Stimulated activated CD8-positive, alpha-beta memory T cell treated with anti-CD3 and anti-CD28 coated beads, Interleukin-4, amount 100 ng/mL, for 4 hours (primary cell): ENCODE measurements at places on chromosomes 3 and 15.

DNA sequence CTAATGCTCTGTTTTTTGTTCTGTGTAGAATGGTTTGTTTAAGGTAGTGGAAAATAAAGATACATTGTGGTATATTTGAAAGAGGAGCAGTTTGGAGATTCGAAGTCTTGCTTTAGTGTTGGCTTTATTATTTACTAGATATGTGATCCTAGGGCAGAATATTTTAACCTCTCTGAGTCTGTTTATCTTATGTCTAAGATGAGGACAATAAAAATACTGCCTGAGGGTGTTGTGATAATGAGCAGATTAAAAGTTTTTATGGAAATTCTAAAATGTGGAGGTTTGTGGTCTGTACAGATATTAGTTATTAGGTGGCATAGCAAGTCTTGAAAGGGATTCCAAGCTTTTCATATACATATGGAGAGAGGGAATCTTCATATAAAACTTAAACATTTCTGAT is 15.0 kb downstream of the TCF12 start:
- DNase-seq: no peak

DNA sequence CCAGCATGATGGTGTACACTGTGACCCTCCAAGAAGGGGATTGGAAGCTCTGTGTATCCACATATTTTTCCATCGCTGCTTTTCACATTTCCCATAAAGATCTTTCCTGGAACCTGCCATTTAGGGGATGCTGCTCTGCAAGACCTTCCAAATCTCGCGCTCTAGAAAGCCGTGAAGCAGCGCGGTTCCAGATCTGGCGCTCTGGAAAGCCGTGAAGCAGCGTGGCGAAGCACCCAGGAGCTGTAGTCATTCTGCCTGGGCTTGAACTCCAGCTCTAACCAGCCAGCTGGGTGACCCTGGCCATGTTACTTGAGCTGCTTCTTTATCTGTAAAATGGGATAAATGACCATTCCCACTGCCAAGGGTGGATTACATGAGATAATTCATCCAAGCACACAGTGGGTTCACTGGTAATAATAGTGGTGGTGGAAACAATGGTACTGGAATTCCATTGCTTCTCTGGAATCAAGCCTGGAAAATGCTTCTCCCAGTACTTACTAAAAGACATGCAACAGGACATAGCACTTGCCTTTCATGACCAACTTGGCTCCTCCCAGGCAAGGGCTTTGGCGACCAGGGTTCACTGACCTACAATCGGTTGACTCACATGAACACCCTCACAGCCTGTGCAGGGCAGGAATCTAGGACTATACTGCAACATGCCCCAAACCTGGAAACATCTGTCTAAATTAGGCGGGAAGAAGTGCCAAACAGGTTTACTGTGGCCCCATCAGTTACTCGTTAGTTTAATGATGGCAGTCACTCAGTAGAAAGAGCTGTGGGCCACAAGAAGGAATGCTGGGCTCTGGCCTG is 70.7 kb downstream of the XXYLT1 start:
- DNase-seq: no peak

GRCh38 chr15:65512807-65513416 is 4.6 kb downstream of the DPP8 start:
- no peak for DNase-seq

- no peak for DNase-seq
These were observed 41.9 kb upstream of the MAP4 start for GRCh38 chr3:48058091-48058490.

DNA sequence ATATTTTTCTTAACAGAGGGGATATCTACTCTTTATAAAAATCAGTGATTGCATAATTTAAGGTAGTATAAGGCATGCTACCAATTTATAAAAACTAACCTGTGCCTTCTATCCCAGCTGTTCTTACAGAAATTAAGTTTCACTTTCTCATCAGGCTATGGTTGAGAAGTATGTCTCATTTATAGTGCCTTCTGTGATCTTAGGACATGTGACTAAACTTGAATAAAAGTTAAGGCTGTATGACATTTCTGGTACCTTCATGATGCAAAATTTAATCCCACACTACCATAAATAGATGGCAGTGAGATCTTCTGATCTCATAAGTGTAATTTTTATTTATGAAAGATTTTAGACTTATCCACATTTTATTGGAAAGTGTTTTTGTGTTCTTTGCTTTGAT is 12.6 kb downstream of the TIPARP start:
- DNase-seq: no peak

- no peak for DNase-seq
These were observed 39.3 kb downstream of the NMNAT3 start for GRCh38 chr3:139638518-139638917.

DNA sequence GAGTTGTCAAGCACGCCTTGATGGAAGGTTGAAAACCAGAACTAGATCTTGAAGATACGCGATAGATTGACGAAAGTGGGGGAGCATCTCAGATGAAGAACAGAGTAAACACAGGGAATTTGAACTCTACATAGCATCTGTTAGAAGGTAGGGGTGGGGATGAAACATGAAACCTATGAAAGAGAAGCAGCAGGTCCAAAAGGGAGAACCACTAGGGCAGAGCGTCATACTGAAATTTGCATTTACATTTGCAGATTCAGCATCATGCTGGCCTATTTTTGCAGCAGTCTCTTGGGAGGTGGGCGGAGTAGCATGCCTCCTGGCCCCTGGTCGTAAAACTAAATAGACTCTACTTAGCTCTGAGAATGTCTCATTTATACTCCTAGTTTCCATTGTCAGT is 46.1 kb upstream of the RASGRP1 start:
- DNase-seq: no peak

GRCh38 chr3:55893045-55893664 is 406.0 kb upstream of the WNT5A start:
- DNase-seq: no peak

- DNase-seq: no peak
These were observed 24.5 kb downstream of the NANOGP8 start for GRCh38 chr15:35060591-35060990.

- no peak for DNase-seq
These were observed 146.6 kb downstream of the DUT start for GRCh38 chr15:48477795-48478360.

- DNase-seq: no peak
These were observed 445.3 kb upstream of the ROBO1 start for GRCh38 chr3:80213086-80213485.

DNA sequence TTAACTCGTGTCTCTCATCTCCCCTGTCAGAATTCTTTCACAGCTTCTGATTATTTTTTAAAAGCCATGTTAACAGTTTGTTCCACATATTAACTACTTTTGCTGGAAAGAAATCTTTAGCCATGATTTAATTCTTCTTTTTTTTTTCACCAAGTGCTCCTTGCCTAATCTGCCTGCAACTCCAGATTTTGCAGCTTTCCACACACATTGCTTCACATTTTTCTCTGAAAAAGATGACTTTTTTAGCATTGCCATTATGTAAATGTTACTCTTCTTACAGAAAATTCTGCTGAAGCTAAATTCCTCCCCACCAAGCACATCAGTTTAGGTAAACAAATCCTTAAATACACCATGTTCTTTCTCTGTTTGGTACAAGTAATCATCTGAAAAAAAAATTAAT is 23.4 kb upstream of the PPARG start:
- DNase-seq: no peak

DNA sequence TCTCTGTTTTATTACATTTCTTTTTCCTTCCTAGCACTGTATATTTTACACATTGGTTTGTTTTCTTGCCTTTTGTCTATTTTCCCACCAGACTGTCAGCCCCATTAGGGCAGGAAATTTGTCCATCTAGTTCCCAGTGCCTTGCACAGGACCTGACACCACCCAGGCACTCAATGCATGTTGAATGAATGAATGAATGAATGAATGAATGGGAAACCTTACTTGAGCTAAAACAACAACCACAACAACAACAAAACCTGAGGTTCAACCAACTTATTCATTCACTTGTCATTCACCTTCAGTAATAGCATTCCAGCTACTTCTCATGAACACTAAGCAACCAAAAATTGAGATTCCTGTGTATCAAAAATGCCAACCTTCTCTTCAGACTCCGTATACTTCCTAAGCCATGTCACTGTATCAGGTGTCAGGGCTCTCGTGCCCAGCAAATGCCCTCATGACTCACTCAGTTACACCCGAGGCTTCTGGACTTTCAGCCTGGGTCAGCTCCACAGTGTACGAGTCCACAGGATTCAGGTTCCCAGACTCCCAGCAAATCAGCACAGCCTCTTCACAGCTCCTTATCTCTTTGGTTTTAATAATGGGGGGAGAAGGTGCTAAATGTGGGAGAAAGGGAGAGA is 37.3 kb downstream of the FSD2 start:
- DNase-seq: no peak

DNA sequence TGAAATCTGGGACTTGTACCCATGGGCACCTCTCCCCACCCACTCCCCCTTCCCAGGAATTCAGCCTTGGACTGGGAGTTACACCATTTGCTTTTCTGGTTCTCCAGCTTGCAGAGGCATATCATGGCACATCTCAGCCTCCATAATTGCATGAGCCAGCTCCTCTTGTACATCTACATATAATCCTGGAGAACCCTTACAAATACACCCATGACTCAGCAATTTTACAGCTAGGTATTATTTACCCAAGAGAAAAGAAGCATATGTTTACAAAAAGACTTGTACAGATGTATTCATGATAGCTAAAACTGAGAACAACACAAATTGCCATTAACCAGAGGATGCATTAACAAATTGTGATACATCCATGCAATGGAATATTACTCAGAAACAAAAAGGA is 58.4 kb downstream of the RPLP1 start:
- DNase-seq: no peak

- DNase-seq: no peak
These were observed 51.5 kb upstream of the CCNB2 start for GRCh38 chr15:59053482-59053881.

- DNase-seq: no peak
These were observed 166.9 kb downstream of the MEIS2 start for GRCh38 chr15:36933255-36933990.

DNA sequence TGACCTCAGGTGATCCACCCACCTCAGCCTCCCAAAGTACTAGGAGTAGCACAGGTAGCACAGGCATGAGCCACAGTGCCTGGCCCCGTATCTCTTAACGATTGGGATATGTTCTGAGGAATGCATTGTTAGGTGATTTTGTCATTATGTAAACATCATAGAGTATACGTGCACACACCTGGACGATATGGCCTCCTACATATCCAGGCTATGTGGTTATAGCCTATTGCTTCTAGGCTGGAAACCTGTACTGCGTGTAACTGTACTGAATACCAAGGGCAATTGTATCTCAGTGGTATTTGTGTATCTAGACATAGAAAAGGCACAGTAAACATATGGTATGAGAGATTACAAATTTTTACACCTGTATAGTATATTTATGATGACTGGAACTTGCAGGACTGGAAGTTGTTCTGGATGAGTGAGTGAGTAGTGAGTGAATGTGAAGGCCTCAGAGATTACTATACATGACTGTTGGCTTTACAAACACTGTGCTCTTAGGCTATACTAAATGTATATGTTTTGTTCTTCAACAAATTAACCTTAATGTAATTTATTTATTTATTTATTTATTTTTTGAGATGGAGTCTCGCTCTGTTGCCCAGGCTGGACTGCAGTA is 120.7 kb downstream of the MBNL1 start:
- DNase-seq: no peak

DNA sequence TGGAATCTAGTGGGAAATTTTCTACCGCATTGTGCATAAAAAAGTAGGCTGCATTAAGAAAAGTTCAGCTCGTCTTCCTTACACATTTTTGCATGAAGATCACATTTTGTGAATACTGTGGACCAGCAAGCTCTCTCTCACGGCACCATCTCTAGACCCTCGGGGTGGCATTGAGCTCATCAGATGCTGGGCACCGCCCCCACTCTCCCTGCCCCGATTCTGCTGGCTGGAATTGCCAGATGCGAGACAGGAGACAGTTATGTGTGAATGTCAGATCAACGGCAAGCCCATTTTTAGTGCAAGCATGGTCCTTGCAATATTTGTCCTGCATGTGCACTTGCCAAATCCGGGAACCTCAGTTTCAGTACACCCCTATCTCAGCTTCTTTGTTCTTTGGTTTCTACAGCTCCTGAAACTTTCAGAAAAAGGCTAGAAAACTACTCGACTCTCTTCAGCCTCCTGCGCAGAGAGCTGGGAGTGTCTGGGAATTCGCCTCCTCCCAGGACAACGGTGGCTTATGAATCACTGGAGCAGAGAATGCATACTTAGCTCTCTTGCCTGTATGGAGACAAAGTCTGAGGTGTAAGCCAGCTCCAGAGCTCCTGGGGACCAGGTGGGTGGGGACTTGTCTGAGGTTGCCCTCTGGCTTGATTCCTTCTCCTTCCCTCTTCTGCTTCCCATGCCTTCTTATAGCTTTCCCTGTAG is 285.2 kb upstream of the ATP10A start:
- DNase-seq: no peak

- DNase-seq: no peak
These were observed 85.0 kb upstream of the UBP1 start for GRCh38 chr3:33525232-33525631.

- DNase-seq: no peak
These were observed 345.6 kb downstream of the MCTP2 start for GRCh38 chr15:94576889-94577533.

- no peak for DNase-seq
These were observed 67.3 kb downstream of the P2RY1 start for GRCh38 chr3:152902141-152902669.

DNA sequence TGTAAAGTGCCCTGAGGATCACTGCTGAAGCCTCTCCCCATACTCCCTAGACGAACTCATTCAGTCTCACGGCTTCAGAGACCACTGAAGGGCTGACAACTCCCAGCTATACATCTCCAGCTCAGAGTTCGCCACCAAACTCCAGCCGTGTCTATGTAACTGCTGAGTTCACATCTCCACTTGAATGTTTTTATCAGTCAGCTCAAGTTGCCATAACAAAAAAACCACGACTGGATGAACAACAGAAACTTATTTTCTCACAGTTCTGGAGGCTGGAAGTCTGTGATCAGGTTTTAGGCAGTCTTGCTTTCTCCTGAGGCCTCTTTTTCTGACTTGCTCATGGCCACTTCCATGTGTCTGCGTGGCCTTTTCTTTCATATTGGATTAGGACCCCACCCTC is 223.0 kb upstream of the LRRFIP2 start:
- no peak for DNase-seq

DNA sequence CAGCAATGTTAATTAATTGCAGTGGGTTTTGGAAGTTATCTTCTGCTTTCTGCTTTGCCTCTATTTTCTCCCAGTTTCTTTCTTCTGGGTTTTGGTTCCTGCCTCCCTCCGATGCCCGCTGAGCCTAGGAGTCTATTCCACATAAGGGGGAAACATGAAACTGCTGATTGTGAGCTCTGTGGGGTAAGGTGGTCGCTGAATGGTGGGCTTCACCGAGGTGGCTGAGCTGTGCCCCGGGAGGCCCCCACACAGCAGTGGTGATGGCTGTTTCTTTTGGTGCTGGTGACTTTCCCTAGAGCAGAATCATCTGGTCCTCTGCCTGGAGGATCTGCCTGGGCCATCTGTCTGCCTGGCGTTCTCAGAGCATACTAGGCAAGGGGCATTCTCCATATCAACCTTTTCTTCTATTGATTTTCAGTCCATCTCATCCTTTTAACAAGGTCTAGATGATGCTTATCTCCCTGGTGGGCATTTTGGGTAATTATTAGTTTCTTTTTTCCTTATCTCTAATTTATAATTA is 68.8 kb upstream of the ATP2B2 start:
- no peak for DNase-seq
